ENCODE measurements at places on chromosomes 4 and X.
A peak's percentile ranks its signal among the peaks of the same experiment; 100 is the strongest.

- no peak for DNase-seq
Measured at GRCh38 chr4:74920704-74921103, 12.2 kb upstream of the PARM1 start.

GRCh38 chrX:111372086-111372485 lies 39.9 kb downstream of the DCX start:
- no peak for DNase-seq

GRCh38 chr4:105990933-105991332 lies 95.7 kb downstream of the NPNT start:
- no peak for DNase-seq

DNA sequence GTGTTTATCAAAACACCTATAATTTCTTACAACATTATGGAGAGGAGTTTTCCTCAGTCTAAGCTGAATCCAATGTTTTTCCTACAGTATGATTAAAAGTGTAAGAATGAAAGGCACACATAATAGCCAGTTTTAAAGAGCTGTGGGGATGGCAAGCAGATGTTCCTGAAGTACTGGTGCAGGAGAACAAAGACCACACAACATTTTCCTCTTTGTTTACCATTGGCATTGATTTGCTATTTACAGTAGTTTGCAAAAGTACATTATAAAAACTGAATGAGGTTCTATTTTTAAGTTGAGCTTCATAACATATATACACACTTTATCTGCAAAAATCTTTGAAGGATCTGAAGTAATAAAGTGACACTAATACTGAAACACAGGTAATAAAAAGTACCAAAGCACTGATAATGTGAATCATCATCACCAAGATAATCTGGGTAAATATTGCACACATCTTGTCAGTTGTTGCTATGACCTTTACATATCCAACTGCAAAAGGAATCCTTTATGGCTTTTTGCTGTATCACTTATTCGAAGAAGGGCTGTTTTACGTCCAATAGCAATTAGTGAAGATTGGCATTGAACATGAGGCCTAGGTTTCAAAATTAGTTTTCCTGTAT lies 22.5 kb downstream of the TCEAL1 start:
- DNase-seq, result no peak

DNA sequence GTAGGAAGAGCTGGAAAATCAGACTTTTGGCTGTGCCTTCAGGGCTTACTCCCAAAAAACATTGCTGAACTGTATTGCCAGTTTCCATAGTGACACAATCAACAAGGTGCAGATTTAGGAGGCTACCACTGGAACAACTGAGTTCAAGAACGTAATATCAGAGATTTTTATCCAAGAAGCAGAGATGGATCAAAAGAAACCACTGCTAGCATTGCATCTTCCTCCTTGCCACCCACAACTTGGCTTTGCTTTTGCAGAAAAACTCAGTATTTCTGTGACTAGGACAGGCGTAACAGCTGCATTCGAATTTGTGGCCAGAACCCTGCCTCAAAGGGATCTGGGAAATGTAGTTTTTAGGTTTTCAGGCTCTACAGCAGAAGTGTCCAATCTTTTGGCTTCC lies 27.8 kb upstream of the WDFY3 start:
- no peak for DNase-seq

DNA sequence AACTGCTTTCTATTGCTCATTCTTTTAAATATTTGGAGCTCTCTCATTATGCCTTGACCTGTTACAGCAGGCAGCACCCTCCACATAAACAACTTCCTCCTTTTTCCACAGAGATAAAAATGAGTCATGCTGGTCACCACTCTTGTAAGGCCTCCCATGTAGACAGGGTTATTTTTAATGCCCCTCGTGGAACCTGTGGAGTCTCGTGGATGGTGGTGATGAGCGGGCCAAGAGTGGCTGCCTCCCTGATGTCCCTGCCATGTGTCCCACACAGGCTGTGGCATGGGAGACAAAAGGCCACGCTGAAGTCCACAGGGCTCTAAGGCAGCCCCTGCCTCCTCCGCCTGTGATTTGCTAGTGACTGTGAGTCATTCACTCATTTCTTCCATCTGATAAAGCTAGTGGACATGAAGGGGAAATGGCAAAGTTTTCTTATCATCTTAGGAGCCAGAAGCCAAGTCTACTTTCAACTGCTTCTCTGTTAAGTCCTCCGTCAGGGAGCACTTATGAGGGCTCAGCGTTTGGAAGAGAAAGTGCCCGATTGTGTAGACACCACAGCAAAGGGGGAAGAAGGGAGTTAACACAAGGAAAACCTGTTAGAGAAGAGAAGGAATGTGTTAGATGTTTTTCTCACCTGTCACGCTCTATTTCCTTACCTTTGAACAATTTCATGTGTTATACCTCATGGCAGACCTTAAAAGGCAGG lies 121.6 kb upstream of the FAT1 start:
- DNase-seq, result no peak

GRCh38 chrX:150236327-150236726 lies 126.8 kb upstream of the MAMLD1 start:
- no peak for DNase-seq

DNA sequence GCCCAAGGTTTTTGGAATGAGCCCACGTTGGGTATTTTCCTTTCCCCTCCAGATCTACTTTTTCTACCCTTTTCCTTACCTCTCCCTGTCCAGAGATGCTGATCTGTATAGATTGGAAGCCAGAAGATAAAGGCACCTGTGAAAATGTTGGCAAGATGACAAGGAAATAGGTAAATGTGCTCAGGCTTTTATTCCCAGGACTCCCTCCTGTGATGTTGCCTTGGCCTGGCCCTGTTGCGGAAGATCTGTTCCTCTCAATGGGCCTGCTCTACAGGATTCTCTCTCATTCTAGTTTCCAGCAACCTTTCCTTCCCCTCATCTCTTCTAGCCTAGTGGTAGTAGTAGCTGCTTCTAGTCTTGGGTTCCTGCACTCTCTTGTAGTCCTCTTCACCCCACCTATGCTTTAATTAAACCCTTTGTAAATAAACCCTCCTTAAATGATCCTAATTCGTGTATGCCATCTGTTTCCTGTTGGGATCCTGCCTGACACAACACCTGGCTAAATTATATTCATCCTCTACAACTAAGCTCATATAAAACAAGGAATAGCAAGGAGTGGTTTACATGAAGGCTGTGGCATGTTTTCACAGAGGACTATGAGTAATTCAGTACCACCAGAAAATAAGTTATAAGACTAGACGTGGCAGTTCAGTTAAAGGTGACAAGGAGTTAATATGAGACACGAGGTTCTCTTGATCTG lies 95.7 kb upstream of the MAOA start:
- DNase-seq, result no peak

- no peak for DNase-seq
Measured at GRCh38 chr4:125231661-125232060, 83.1 kb upstream of the FAT4 start.

DNA sequence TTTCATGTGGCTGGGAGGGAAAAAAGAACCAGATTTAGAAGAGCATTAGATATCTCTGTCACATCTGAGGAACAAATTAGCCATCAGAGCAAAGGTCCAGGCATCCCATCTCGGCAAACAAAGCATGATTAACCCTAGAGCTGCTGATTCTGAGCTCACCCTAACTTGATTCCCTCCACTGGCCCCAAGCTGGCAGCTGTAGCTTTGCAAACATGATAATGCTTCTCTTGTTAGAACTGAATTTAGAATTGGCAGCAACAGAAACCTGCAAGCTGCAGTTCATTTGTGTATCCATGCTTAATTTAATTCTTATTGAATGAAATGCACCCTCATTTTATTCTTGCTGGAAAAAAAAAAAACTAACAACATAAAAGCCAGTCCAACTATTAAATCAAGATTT lies 289.2 kb downstream of the IL1RAPL1 start:
- DNase-seq, result no peak

- no peak for DNase-seq
Measured at GRCh38 chr4:183183906-183184535, 85.0 kb downstream of the WWC2 start.

GRCh38 chr4:94635177-94635576 lies 122.6 kb upstream of the BMPR1B start:
- no peak for DNase-seq

DNA sequence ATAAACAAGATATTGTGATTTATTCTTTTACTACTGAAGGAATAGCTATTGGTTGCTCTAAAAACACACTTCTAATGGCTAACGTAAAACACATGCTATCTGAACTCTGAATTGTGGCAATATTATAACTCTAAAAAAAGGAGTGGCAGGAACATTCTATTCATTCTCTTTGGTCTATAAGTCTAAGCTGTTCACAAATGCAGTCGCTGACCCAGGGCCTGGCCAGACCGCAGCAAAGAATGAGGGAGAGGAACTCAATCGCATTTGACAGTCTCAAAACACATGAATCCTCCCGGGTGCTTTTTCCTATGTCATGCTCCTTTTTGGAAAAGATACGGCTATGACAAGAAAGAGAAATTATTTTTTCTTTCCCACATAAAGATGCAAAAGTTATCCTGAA lies 651.6 kb upstream of the PITX2 start:
- DNase-seq, result no peak

DNA sequence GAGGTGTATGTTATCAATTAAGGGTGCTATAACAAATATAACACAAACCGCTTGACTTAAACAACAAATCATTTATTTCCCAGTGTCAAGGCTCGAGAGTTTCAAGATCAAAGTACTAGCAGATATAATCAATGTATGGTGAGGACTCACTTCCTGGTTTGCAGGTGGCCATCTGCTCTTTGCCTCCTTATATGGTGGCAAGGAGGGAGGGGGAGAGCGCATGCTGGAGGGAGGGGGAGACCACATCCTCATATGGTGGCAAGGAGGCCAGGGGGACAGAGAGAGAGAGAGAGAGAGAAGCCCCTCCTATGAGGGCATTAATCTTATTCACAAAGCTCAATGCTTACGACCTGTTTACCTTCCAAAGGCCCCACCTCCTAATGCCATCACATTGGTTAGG lies 372.3 kb upstream of the SPOCK3 start:
- no peak for DNase-seq

- DNase-seq, result no peak
Measured at GRCh38 chr4:106258145-106259045, 57.6 kb downstream of the TBCK start.

DNA sequence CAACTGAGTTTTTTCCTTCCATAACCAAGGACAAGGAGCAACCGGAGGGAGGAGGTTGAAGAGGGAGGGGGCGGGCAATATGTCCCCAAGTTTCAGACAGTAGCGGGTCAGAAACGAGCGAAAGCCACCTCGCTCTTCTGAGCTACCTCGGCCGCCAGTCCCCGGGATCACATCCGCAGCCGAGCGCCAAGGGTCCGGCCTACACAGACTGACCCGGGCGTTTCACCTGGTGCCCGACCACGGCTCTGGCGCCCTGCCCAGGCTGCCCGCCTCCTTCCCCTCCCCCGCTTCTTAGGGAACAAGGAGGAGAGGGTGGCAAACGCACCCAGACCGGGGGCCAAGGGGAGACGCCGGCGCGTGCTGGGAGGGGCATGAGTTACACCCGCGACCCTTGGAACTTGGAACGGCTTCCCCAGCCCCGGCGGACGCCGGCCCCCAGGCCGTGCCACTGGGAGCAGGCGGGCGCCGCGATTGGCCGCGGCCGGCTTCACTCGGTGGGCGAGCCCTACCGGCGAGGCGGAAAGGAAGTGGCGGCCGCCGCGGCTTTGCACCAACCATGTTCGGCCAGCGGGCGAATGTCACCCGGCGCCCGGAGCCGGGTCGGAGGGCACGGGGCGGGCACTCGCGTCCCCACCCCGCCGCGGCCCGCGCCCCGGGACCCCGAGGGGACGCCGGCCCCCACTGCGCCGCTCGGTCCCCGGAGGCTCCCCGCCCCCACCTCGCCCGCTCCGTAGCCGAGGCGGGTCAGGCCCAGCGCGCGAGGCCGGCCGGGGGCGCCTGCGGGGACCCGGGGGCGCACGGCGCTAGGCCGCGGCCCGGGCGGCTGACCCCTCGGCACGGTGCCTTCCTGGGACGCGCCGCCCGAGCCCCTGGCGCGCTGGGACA lies 1.5 kb downstream of the IRF2 start:
- DNase-seq, result peak; percentile 29

DNA sequence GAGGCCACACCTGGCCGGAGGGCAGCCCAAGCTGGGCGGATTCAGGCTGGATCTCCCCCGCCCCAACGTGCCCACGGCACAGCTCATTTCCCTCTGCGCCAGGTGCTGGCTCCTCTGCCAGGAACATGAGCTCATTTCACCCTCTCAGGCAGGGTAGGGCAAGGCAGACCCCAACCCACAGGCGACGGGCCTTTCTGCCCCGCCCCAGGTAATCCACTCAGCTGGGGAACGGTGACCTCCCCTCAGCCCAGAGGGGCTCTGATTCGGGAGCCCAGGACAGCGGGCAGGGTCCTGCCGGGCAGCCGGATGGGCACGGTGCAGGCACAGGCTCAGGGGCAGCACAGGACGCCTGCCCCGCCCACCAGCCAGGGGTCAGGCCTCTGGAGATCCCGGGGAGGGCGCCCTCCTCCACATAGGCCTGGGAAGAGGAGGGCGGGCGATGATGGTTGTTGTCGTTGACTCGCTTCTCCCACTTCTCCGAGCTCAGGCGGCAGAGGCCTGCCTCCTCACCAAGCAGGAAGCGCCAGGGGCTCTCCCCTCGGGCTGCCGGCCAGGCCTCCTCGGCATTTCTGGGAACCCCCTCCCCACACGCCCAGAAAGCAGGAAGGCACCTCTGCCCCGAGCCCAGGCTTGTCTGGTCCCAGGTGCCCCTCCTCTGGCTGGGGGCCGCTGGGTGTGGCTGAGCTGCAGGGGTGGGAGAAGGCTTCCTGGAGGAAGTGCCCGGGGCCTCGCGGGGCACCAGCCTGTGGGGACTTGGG lies 31.1 kb downstream of the TACC3 start:
- no peak for DNase-seq

DNA sequence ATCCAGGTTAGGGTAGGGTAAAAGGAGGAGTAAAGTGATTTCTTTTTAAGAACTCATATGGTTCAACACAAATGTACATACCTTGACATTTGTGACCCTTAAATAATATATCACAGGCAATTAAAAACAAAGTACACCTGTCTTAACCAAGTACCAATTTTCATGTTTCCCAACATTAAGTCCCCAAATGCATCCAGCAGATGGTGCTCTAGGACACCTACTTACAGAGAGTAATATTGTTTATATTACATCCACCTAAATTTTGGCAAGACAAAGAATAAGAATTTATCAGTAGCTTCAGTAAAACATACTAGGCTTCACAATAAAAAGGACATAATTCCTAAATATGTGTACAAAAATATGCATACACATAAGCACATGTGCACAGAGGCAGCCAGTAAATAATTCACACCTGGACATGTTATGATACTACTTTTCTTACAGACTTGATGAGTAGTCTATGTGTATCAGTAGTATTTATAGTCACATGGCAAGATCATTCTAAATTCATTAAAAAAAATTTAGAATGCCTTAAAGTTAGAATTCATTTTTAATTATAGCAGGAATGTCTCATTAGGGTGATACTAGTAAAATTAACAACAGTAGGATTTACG lies 219.7 kb downstream of the DCLK2 start:
- DNase-seq, result no peak

DNA sequence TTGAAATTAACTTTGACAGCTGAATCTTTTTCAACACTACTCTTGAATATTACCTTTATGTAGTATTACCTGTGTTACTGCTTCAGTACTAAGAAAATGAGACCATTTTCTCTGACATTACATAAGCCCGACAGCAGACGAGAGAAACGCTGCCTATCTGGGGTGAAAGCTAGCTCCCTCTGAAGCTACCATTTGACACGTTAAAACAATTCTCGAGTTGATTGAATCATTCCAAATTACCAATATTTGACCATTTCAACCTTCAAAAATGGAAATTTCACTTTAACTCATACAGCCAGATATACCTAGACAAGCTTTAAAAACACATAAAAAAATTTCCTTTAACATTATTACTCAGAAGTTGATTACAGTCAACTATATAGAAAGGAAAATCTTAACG lies 836 bp downstream of the GPM6A start:
- no peak for DNase-seq
